ENCODE measurements at places on chromosomes 12 and 14.

DNA sequence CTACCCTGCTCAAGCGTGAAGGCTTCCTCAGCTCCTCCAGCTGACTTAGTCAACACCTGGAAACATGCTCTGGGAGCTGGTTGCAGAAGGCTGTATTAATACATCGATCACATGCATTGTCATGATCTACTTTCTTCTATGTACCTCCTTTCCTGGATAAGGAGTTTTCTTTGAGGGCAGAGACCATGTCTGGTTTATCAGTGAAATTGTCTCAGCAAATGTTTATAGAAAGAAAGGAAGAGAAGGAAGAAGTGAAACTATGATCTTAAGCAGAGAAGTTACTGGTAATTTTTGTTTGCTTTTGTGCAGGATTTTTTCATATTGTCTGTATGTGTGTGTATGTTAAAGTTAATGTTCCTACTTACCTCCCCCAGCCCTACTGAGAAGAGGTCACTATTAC lies 4.5 kb downstream of the DYRK4 start:
- no peak for DNase-seq

DNA sequence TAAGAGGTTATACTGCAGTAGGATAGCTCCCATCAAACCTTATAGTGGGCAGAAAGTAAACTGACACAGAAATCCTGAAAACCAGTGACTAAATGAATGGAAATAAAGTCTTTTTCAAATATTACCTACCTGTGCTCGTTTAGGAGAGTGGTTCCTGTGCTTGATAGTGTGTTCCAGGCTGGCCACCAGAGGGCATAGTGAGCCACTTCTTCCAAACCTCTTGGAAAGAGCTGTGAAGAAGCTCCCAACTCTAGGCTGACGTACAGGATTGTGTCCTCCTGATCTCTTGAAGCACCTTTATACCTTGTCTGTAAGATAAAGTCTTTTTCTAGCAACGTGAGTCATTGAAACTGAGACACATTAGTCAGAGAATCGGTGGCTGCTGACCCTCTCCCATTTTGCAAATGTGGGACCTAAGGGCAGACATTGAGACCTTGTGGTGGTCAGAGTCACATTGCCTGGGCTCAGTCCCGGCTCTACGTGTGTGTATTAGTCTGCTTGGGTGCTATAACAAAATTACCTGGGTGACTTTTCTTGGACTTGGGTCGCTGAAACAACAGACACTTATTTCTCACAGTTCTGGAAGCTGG lies 17.6 kb downstream of the TDP1 start:
- DNase-seq = no peak

DNA sequence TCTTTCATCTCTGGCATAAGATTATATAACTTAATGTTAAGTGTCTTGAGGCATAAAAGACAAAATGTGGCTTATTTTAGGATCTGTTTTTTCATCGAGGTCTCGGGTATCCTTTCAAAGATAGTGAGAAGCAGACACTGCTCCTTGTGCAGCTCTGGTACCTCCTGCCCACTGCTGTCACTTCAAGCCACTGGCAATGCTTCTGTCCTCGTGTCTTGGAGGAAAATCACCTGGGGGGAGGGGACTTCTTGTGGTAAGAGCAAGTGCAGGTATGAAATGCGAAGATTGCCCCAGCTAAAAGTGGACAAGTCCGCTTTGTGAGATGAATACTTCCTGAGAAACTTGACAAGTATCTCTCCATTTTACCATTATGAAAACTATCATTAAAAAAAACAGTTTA lies 37.8 kb upstream of the DYNC1H1 start:
- DNase-seq = no peak

GRCh38 chr14:35261774-35262173 lies 30.4 kb upstream of the PSMA6 start:
- no peak for DNase-seq

DNA sequence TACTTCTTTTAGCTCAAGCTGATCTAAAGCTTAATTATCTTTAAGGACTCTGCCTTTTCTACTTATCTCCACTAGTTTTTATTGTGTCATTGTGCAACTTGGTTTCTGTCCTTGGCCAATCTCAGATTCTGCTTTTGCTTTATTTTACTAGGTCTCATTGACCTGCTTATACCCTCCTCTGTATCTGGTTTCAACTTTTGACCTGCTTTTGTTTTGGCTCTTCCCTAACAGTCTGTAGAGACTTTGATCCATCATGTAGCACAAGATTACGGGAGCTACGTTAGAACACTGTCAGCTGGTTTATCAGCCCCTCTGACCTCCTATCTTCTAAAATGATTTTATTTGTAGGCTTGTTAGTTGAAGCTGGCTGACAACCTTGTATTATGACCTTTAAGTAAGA lies 43.6 kb downstream of the ZCRB1 start:
- DNase-seq = no peak
